ENCODE measurements at places on chromosomes 13 and 19.

DNA sequence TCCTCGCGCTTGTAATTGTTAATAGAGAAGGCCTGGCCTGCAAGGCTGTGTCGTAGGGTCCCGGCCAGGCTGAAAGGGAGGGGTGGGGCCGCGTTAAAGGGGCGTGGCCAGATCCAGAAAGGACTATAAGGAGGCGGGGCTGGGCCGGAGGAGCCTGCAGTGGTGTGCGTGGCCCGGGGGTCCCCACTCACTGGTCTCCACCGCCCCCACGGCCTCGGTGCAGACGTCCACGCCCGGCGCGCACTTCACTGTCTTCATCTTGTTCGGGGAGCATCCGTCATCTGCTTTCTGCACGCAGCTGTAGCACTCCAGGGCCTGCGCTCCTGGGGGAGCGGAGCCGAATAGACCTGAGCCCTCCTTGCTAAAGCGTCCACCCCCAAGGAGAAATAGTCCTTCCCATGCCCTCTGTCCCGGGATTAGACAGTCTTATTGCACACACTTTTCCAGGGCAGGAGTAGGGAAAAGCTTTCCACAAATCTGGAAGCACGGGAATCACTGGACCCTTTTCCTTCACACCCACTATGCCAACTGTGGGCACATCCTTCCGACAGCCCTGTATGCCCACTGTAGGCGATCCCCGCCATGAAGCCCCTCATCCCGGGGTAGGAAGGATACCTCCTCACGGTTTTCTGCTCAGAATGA is 1.2 kb downstream of the LYPD3 start:
- DNase-seq = no peak

DNA sequence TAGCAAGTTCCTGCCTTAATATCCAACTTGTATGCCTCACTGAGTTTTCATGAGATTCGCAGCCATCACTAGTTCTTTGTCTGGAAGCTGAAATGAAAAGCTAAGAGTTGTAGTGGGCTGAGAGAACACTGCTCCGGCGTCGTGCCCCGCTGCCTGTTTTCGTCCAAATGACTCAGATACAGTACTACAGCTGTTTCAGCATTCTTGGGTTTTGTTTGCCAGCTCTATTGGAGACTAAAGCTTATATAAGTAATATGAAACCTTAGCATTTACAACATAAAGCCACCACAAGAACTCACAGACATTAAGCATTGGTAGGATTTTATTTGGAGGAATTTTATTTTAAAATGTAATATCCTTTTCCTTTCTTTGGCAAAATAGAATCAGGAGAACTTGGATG is 299.7 kb downstream of the DLEU7 start:
- no peak for DNase-seq

- peak; percentile 8 for DNase-seq
Measured at GRCh38 chr13:35720690-35721554, 244.4 kb upstream of the MAB21L1 start.

DNA sequence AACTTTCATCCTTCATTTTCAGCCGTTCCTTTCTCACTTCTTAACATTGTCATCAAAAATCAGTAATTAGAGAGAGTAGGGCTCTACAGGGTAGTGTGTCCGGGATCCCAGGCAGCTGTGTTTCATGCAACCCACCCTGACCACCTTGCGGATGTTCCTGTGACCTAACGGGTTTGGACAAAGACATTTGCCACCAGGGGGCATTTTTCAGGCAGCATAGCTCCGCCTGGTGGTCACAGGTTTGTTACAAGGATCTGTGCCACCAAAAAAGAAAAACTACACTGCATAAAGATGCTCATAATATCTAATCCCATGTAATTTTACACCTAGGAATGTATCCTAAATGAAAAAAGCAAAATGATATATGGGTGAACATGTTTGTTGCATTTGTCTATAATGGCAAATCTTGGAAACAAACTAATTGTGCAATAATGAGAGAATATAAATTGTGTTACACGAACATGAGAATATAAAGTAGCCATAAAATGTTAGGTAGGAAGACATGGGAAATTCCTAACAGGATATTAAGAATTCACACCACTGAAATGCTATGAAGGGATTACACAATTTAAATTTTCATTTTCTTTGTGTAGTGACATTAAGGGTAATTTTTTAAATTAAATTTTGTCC is 123.0 kb downstream of the SLC7A1 start:
- peak; percentile 35 for DNase-seq

GRCh38 chr19:4098493-4098892 is 25.4 kb downstream of the MAP2K2 start:
- DNase-seq = no peak

DNA sequence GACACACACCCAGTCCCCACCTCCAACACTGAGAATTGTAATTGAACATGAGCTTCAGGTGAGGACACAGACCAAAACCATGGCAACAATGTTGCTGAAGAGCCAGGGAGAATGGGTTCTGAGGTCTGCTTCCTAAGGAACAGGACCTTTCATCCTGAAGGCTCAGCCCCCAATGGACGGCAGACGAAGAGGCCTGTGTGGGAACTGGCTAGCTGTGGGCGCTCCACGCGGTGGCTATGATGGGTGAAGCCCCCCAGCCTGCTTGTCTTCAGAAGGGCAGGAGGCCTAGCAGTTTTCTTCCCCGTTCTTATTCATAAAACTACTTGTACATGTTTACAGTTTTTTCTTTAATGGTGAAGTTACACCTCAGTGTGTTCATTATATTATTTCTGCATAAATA is 136.1 kb upstream of the SPACA7 start:
- no peak for DNase-seq

- DNase-seq = no peak
Measured at GRCh38 chr13:111280681-111281585, 39.5 kb upstream of the TEX29 start.

DNA sequence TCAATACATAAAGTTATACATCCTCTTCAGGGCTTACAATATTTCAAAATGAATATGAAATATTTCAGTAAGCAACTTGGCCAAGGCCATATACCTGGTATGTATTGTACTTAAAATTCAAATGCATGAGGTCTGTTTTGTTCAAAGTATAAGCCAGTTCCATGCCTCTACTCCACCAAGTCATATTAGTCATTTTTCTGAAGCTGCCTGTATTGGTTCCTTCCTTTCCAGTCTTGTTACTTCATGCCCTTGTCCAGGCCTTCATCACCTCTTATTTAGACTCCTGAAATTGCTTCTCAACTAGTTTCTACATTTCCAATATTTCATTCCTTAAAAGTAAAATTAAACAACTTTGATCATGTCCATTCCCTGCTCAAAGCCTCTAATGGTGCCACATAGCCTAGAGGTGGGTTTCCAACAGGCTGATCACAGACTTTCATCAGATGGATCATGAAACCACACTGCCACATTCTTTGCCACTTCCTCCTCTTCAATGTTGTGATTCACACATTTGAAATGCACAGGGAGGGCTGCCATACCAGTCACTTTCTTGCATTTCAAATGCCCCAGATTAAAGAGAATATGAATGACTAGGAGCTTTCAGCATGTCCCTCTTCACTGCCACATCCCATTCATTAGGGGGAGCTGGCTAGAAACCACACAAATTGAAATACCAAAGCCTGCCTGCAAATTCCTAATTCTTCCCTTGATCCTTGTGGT is 424.1 kb upstream of the DACH1 start:
- no peak for DNase-seq

DNA sequence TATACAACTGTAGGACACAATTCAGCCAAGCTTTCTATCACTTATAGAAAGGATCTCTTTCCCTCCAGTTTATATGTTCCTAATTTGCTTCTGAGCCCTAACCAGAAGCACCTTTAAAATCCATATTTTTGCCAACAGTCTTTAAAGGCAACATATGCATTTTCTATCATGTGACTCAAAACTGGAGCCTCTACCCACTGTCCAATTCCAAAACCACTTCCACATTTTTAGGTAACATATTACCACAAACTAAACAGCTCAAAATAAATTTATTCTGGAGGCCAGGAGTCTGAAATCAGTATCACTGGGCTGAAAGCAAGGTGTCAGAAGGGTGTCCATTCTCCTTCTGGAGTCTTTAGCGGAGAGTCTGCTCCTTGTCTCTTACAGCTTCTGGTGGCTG is 15.9 kb upstream of the EFNB2 start:
- DNase-seq = no peak

GRCh38 chr13:38730332-38730731 is 43.5 kb downstream of the FREM2 start:
- no peak for DNase-seq

DNA sequence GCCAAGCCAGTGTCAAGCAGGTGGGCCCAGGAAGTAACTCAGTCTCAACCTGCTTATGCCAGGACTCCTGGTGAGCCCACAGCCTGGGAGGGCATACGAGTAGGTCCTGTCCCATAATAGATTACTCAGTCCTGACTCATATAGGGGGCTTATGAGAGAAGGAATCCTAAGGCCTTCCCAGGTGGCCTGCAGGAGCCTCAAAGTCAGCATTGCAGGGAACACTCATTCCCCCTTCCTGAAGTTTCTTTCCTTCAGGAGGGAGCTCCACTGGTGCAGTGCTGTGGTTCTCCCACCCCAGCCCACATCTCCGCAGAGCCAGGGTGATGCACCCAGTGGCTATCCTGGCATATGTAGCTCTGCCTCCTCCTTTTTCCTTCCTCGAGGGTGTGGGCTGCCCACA is 137.3 kb downstream of the ZIC5 start:
- DNase-seq = no peak

- no peak for DNase-seq
Measured at GRCh38 chr13:37029617-37030016, 29.0 kb downstream of the EXOSC8 start.

DNA sequence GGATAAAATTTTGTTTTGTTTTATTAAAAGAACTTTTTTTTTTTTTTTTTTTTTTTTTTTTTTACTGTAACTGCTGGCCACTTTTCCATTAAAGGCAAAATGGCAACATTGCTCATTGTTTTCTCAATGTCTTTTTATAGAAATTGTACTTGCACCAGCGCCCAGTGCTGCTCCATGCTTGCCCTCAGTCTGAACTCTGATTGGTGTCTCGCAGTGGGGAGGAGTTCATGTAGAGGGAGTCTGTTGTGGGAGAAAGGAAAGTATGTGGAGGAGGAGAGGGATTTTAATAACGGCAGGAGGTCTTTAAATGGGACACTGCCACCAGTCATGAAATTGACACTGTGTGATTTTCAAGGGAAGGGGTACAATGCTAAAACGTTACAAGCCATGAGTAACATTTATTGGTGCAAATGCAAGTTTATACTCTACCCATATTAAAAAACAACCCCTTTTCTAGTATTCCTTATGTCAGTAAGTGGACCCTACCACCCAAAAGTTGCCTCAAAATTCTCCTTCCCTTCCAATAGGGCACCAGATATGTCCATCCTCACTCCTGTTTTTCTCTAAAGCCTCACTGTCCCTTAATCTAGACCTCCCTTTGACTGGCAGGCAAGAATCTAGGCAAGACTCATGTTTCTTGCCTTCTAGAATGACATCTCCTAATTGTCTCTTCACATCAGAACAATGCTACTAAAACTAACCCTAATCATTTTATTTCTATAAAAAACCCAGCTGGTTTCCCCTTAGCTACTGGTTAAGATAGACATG is 3.2 kb downstream of the RASL11A start:
- DNase-seq = no peak

DNA sequence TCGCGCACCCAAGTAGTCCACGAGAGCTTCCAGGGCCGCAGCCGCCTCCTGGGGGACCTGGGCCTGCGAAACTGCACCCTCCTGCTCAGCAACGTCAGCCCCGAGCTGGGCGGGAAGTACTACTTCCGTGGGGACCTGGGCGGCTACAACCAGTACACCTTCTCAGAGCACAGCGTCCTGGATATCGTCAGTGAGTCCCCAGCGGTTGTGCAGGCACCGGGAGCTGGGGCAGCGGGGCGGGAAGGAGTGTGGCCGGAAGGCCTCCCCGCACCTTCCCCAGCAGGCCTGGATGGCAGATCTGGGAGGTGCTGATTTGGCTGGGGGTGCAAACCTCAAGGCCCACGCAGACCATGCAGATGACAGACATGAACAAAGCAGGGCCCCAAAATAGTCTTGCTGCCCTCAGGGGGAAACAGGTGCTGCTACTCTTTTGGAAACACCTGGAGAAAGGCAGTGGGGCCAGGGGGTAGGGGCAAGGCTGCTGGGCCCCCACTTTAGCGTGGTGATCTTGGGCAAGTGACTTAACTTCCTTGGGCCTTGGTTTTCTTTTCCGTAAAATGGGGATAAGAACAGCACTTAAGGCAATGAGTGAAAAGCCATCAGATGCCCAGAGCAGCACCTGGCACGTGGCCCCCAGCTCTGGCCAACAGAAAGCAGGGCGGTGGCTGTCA is 4.0 kb downstream of the MAG start:
- DNase-seq = no peak

DNA sequence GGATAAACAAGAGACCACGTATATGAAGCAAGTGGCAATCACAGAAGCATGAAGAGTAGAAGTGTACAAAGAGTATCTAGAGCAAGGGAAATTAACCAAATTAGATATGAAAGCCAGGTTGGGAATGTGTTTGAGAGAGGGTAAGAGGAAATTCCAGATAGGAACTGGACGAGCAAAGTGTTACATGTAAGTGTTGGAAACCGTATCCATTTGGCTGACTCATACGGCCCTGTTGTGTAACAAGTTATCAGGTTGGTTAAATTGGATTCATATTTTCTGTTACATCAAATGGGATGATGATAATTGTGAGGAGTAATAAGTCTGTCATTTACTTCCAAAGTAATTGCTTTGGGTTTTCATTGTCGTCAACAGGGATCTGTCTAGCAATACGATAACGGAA is 46.7 kb downstream of the RXFP2 start:
- no peak for DNase-seq

GRCh38 chr13:95030821-95031343 is 270.4 kb downstream of the ABCC4 start:
- no peak for DNase-seq

DNA sequence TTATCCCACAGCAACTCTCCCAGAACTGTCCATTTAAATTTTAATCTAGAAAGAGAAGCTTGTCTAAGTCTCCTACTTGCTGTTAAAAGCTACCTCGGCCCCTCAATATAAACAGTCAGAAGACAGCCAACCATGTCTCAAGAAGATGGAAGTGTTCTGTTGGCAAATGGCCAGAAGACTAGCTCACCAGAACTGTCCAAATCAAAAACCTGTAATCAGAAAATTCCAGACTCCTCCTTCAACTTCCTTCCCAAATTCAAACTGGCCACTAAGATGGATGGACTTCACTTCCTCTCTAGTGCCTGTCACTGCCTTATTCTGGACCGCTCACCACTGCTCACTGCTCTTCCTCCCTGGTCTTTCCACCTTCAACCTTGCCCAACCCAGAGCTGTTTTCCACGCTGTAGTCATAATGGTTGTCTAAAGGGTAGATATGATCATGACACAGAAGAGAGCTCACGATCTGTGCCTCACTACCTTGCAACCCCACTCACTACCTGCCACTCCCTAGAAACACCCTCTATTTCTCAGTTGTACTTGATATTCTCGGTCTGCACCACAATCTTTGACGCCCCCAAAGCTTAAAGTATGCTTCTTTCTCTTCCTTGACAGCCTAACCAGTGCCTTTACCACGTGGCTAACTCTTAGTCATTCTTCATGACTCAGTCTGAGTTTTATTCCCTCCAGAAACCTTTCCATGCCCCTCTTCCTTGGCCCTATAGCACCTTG is 9.2 kb downstream of the FGF14 start:
- no peak for DNase-seq
